ENCODE measurements at places on chromosomes 2 and 18.

DNA sequence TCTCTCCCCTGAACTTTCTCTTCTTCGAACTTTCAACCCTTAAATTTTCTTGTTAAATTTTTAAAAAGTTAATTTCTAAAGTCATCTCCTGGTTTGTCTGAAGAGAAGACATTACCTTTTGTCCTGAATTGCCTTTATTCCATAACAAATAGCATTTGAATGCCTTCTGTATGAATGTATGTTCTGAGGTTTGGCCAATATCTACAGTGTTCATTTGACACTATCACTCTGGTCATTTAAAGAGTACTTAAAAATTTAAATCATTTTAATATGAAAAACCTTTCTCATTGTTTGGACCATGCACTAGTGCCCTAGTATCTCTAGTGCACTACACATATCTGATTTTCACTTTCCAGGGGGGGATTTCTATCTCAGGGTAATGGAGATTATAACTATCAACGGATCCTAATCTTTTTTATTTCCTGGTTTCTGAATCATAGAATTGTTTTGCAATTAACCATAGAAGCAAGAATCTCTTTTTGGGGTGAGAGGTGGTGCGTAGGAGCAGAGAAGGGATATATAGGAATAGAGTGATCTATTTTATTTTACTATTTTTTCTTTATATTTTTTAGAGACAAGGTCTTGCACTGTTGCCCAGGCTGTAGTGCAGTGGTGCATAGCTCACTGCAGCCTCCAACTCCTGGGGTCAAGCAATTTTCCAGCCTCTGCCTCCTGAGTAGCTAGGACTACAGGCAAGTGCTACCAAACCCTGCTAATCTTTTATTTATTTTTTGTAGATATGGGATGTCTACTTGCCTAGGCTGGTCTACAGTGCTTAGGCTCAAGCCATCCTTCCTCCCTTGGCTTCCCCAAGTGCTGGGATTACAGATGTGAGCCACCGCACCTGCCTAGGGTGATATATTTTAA, 25.5 kb downstream of the TANC1 start:
- no peak for DNase-seq

DNA sequence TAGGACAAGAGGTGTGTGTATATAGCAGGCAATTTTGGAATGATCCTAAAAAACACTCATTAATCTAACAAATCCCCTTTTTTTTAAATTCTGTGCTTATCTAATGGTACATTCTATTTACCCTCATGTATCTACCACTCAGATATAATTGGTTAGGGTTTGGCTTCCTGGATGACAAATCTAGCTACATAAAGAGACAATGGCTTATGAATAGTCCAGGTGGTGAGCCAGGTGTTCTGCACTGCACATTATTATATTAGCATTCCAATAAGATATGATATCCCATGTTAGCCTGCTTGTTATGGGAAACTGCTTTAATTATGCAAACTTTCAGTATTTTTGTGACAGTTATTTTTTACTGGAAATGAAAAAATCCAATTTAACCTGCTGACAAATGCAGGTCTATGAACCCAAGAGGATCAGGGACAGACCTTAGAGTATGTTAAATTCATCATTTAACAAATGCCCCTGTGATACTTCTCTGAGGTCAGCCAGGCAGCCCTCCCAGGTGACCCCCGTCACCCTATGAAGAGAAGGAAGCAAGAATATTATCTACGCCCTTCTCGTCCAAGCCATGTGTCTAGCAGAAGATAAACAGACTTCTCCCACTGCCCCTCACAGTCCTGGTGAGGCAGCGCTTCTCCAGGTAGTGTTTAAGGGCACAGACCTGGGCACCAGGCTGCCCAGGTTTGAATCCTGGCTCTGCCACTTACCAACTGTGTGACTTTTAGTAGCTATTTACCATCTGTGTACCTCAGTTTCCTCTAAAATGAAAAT, 83.0 kb downstream of the ADD2 start:
- no peak for DNase-seq

DNA sequence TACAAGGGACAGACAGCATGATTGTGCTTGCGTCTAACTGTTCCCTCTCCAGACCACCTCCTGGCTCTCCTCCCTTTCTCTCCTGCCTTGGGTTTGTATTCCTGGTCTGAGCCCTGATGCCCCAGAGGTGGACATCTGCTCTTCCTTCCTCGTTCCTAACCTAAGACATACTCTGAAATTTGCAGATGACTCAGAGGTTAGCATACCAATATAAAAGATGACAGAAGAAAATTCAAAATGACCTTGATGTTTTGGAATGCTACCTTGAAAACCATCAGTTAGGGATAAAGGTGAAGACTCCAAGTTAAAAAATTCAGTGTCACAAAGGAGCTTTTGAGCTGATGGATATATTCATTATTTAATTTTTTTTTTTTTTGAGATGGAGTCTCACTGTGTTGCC, 12.9 kb downstream of the SMYD1 start:
- DNase-seq, result no peak

DNA sequence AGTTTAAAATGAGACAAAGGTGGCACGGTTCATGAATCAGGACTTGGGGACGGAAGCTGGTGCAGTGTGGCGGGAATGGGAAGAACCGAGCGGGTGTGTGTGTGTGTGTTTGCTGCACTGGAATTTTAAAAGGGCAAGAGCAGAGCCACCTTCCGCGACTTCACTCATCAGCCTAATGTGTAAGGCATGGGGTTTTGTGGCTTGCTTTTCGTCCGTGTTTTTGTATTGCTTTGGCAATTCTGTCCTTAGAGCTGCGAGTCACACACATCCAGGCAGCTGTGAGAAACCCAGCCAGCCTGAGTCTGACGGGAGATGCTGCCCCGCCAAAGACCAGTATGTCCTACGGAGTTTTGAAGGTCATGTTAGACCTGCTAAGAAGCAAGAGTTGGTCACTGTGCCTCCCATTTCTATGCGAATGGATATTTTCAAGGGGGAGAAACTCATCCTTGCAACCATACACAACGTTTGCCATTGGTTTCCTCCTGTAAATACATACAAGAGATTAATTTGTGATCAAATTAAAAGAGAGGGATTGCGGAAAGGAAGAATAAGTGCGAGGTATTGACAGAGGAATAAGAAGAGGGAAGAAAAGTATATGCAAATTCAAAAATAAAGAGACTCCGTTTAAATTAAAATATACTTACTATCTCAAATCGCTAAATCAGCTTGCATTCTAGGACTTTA, 665 bp upstream of the CACNB4 start:
- peak; percentile 69 for DNase-seq

GRCh38 chr2:71669628-71670429, 216.5 kb downstream of the DYSF start:
- no peak for DNase-seq

DNA sequence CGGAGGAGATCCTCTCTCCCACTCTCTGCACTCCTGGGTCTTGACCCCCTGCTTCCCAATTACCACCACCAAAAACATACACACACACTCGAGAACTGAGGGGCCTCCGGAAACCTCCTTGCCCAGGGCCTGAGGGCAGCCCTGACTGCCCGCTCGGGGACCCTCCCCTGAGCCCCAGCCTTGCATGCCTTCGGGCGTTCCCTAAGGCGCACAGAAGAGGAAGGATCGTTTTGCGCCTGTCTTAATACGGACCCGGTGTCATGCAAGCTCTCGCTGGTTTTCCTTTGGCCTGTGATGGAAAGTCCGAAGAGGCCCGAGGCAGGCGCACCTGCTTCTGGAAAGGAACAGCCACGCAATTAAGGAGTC, 19.8 kb downstream of the POU3F3 start:
- DNase-seq, result no peak

- DNase-seq, result no peak
These were observed 23.5 kb downstream of the SLC8A1 start for GRCh38 chr2:40428439-40428838.

GRCh38 chr2:239305222-239305575, 95.6 kb downstream of the HDAC4 start:
- DNase-seq, result no peak

DNA sequence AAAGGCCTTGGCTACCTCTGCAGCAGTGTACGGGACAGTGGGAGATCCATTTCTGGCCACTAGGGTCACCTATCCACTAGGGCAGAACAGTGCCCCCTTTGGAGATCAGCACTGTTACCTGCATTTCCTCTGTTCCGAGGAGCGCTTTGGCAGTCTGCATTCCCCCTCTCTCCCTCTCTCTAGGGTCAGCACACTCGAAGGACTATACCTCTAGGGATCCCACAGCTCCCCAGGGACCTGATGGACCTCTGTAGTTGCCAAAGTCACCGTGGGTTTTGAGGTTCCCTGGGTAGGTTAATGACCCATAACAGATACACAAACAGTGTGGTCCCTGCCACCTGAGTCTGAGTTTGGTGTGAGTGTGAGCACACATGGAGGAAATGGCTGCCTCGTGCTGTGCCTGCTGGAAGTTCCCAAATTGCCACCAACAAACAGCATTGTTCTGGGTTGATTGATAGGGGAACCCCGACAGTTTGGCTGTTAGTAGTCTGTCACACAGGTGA, 99.8 kb upstream of the VWC2L start:
- DNase-seq, result no peak

- no peak for DNase-seq
These were observed 12.8 kb upstream of the MBP start for GRCh38 chr18:77145364-77145901.

- no peak for DNase-seq
These were observed 231.9 kb downstream of the GALR1 start for GRCh38 chr18:77481541-77481940.

DNA sequence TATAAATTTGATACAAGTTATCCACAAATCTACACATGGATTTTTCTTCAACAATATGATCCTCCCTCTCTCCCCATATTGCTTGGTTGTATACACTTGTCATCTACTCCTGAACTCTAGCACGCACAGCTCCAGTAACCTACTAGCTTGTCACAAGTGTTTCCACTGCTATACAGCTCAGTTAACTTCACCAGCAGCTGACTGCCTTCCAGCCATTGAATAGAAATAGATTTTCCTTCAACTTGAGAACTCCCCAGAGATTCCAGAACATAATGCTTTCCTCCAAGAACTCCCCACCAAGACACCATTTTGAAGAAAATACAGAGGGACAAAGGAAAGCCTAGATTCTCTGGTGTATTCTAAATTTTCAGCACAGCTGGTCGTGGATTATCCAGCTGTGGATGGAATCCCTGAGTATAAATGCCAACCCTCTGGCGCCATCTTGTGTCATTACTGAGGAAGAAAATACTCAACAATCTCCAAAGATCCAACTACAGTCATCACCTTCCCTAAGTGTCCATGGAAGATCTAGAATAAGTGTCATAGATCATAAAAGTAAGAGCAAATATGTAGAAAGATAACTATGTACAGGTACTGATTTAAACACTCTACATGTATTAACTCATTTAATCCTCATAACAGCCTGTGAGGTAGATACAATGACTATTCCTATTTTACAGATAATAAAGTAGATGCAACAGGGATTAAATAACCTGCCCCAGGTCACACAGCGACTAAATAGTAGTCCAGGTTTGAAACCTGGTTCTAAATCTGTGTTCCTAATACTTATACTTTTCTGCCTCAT, 156.7 kb downstream of the ARHGAP28 start:
- peak; percentile 42 for DNase-seq

- no peak for DNase-seq
These were observed 17.5 kb upstream of the MAP3K20 start for GRCh38 chr2:173058097-173058496.

- DNase-seq, result peak; percentile 17
These were observed 37.1 kb downstream of the ACSL3 start for GRCh38 chr2:222897898-222898297.

GRCh38 chr18:67337696-67338095, 178.8 kb downstream of the DSEL start:
- DNase-seq, result no peak

- no peak for DNase-seq
These were observed at the start of gene PLA2R1 for GRCh38 chr2:160062292-160063005. PLA2R1 (minus strand) TSS chr2:160062615; CDS start chr2:160062403, 212 bp downstream.

DNA sequence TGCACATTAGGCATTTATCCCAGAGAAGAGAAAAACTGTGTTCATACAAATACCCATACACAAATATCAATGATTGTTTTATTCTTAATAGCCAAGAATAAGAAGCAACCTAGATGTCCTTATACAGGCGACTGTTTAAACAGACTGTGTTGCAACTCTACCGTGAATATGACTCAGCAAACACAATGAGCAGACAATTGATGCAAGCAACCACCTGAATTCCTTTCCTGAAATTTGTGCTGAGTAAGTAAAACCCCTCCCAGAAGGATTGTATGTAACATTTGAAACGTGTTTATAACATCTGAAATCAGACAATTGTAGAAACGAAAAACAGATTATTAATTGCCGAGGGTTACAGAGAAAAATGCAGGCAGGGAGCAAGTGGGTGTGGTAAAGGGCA, 621.9 kb upstream of the SOX11 start:
- no peak for DNase-seq

DNA sequence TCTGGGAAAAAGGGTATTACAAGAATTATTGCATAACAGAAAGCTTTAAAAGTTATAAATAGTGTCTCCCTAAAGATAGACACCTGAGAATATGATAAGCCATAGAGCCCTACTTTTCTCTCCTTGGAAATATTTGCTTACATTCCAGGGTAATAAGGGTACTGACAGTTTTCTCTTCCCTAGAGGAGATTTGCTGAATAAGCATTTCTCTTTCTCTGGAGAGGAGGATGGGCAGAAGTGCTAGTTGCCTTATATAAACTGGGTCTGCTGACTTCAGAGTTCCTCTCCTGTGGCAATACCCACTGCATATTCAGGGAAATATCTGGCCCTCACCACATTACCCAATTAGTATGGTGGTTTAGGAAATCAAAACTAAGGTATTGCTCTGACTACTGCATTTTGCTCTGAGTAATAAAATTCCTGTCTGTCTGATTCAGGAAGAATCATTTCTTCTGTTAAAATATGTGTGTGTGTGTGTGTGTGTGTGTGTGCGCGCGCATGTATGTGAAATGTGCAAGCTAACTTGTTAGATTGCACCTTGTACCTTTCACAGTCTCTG, 1391.3 kb downstream of the DSC3 start:
- peak; percentile 5 for DNase-seq

- no peak for DNase-seq
These were observed 19.6 kb upstream of the FTCDNL1 start for GRCh38 chr2:199870581-199870980.

GRCh38 chr2:198287706-198288105, 483.3 kb downstream of the PLCL1 start:
- DNase-seq, result no peak

DNA sequence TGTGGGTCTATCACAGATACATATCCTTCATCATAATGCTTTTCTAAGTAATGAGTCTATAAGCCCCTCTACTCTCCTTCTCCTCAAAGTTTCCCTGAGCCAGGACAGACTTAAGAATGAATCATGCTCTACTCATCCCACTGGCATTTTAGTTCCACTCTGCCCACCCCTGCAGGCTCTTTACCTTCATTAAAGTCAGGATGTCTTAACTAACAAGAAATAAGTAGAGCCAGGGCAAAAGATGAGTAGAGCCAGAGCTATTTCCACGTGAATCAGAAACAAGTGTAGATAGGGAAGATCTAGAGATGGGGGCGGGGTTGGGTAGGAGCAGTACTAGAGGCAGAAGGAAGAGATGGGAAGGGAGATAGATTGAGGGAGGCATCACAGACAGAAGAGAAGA, 790.5 kb downstream of the RNF144A start:
- no peak for DNase-seq

DNA sequence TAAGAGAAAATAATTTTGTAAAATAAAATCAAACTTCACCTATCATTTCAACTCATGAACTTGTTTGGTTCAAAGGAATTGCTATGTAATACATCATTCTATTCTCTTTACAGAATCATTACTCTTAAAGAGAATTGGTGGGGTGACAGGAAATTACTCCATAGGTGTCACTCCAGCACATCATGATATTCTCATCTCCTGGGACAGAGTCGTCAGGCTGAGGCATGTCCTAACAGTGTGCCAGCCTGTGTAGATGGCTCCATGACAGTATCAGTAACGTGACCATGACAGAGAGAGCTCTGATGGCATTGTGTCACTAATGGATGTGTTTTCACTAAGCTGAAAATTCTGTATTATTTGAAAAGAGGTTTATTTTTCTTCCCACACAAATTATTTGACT, 13.9 kb downstream of the SPATS2L start:
- DNase-seq, result no peak

Measured in Kasumi-1 (cell line).